Bronchus fibroblast of lung (primary cell): ENCODE measurements at places on chromosomes 7 and 10. TPM values are rescaled to one million over a fixed set of nuclear protein-coding genes. Genes with fewer than 3 reads are reported as not detected.

The INHBA gene
- 4.9 TPM in 2 replicates for total RNA-seq

The HTRA1 gene
- 57.0 and 62.6 TPM in 2 replicates for total RNA-seq

The SLC39A12 gene
- not detected in 2 replicates for total RNA-seq

The ANKRD61 gene
- 0.15 TPM in 1 of 2 replicates, not detected in the other for total RNA-seq

The CLRN3 gene
- total RNA-seq, result not detected in 2 replicates
